ENCODE measurements at places on chromosomes 1 and 21. TPM values are rescaled to one million over a fixed set of nuclear protein-coding genes. Genes with fewer than 3 reads are reported as not detected.

The FCGR3A gene
- total RNA-seq: 7.3 TPM

The ADGRL4 gene
- 0.16 TPM for total RNA-seq

The DHX9 gene
- total RNA-seq: 193 TPM

DNA sequence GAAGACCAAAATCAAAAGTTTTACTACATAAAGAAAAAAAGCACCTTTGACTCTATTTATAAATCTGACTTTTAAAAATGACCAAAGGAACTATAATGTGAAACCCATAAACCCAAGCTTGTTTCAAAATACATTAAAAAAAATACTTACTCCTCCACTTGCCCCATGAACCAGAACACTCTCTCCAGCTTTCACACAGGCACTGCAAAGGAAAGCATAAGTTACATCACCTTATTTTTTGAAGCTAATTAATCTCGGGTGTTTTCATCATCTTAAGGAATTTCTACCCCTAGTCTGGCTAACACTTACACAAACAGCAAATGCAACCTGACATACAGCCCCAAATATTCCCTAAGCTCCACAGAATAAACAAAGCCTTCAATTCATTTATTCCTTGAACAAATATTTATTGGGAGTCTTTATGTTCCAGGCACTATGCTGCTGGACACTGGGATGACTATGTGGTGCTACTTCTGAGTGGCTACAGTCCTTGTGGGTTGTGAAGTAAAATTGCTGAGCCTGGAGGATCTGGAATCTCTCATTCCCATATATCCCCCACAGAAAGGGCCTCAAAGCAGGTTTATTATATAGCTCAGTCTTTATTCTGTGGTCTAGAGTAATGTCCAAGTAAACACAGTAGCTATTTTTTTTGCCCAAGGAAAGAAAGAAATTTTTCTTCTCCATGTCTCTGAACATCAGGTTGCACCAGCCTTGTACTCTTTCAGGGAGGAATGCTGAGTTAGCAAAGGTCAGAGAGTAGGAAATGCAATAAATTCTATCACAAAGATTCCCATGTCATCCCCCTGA lies 18.2 kb downstream of the CRYZ start:
- H3K27me3 ChIP-seq: no peaks in the 10 kb centered on the region
- H3K4me3 ChIP-seq: no peak overlapping the region
- no peaks in the 10 kb centered on the region for H3K4me1 ChIP-seq
- no peaks in the 10 kb centered on the region for H3K36me3 ChIP-seq
- DNase-seq: no peak

The KLHDC7A gene
- total RNA-seq: not detected

- no peaks in the 10 kb centered on the region for H3K36me3 ChIP-seq
- H3K27me3 ChIP-seq: no peaks in the 10 kb centered on the region
- H3K4me1 ChIP-seq: no peaks in the 10 kb centered on the region
- no peak overlapping the region for H3K27ac ChIP-seq
- no peak overlapping the region for H3K4me3 ChIP-seq
These were observed 37.8 kb upstream of the COL11A1 start for GRCh38 chr1:103146166-103146565.

The HSD3B1 gene
- total RNA-seq: not detected

DNA sequence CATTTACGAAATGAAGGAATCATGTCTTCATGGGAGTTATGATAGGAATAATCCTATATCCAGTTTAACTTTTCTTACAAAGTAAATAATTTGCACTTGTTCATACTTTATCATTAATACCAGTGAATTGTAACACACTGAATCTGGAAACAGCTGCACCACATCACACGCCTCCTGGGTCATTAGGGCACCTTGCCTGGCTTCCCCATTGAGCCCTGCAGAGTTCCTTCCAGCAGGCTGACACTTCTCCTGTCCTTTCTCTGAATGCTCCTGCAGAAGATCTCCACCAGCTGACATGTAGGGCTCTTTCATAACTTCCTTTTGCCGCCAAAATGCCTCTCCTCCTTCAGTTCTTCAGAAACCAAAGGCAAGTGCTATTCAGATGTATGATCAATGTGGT lies 201.1 kb downstream of the DAB1 start:
- no peaks in the 10 kb centered on the region for H3K36me3 ChIP-seq
- H3K4me1 ChIP-seq: no peaks in the 10 kb centered on the region
- H3K27me3 ChIP-seq: no peaks in the 10 kb centered on the region
- no peak for DNase-seq

The CHD5 gene
- total RNA-seq: 0.22 TPM

The CD2 gene
- total RNA-seq: 209 TPM
